Tibial nerve (tissue), 4 donors: ENCODE measurements at places on chromosomes 3 and 15. TPM values are rescaled to one million over a fixed set of nuclear protein-coding genes. Genes with fewer than 3 reads are reported as not detected.

- no peak for DNase-seq
- no peak overlapping the region for H3K27ac ChIP-seq
- H3K27me3 ChIP-seq, result no peaks in the 10 kb centered on the region
- no peak overlapping the region for H3K4me3 ChIP-seq
- H3K4me1 ChIP-seq, result no peaks in the 10 kb centered on the region
- H3K36me3 ChIP-seq, result no peaks in the 10 kb centered on the region
These were observed 517.1 kb upstream of the CCDC54 start for GRCh38 chr3:106860182-106860581.

DNA sequence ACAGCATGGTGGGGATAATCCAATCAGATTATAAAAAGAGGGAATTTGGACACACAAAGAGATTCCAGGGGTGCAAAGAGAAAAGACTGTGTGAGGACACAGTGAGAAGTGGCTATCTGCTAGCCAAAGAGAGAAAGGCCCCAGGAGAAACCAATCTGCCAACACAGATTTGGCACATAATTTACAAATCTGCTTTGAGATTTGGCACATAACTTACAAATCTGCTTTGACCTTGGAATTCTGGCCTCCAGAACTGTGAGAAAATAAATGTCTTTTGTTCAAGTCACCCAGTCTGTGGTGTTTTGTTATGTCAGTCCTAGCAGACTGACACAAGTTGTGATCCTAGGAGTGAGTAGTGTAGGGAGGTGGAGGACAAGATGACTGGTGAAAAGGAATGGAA lies 3.5 kb upstream of the TM4SF18 start:
- no peak overlapping the region for H3K4me3 ChIP-seq
- no peaks in the 10 kb centered on the region for H3K36me3 ChIP-seq
- H3K27ac ChIP-seq, result no peak overlapping the region
- H3K4me1 ChIP-seq, result peaks cover 8% of the 10 kb centered on the region

- peak overlapping the region; percentile 83 for H3K4me3 ChIP-seq
- peaks cover 20% of the 10 kb centered on the region for H3K4me1 ChIP-seq
- H3K27ac ChIP-seq, result peak overlapping the region; percentile 82
- H3K36me3 ChIP-seq, result no peaks in the 10 kb centered on the region
- no peaks in the 10 kb centered on the region for H3K27me3 ChIP-seq
These were observed 1.5 kb downstream of the ARHGEF3 start for GRCh38 chr3:56800130-56800831.

- peaks cover 33% of the 10 kb centered on the region for H3K4me1 ChIP-seq
- no peak overlapping the region for H3K27ac ChIP-seq
- no peaks in the 10 kb centered on the region for H3K27me3 ChIP-seq
- DNase-seq, result no peak
- no peaks in the 10 kb centered on the region for H3K36me3 ChIP-seq
- no peak overlapping the region for H3K4me3 ChIP-seq
These were observed 168.5 kb downstream of the SV2B start for GRCh38 chr15:91268510-91268909.

DNA sequence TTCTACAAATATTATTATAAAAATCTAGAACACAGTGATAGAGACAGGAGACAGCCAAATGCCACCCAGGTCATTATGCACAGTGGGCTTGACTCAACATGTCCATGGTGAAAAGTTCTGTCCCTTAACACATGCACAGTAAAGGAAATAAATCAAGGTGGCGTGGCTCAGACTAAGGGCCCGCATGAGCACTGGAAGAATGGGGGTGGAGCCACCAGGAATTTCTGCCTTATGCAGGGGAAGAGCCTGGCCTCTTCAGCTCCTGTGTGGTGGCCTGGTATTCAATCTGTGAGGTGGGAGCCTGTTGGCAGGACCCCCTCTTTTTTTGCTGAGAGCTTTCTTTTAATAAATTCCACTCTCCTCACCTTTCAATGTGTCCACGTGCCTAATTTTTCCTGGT lies 17.2 kb upstream of the SPG21 start:
- no peaks in the 10 kb centered on the region for H3K36me3 ChIP-seq
- H3K27ac ChIP-seq, result no peak overlapping the region
- DNase-seq, result no peak

GRCh38 chr3:185153171-185153771 lies 411 bp upstream of the C3orf70 start:
- H3K36me3 ChIP-seq, result no peaks in the 10 kb centered on the region
- peak; percentile 10 for DNase-seq
- H3K27ac ChIP-seq, result peak overlapping the region; percentile 86
- no peaks in the 10 kb centered on the region for H3K27me3 ChIP-seq

DNA sequence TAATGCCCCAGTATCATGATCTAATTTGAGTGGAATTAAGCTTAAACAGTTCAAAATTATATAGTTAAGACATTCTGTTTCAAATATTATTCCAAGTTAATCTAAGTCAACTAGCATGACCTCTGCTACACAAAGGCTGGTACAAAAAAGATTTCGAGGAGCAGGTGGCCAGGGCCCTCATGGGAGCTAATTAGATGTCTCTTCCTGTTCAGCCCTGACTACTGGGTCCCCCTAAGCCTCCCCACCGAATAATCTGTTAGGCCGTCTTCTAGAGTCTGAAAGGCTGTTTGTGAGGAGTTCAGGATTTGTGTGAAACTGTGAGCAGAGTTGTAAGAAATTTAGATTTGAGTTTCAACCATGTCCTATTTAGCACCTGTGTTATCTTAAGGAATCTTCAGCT lies 75.4 kb downstream of the PPM1L start:
- H3K36me3 ChIP-seq, result no peaks in the 10 kb centered on the region
- H3K27ac ChIP-seq, result no peak overlapping the region
- H3K4me3 ChIP-seq, result no peak overlapping the region
- no peaks in the 10 kb centered on the region for H3K4me1 ChIP-seq
- DNase-seq, result no peak

GRCh38 chr3:2937592-2937991 lies 172.6 kb downstream of the IL5RA start:
- H3K4me1 ChIP-seq, result no peaks in the 10 kb centered on the region
- no peak overlapping the region for H3K27ac ChIP-seq
- H3K27me3 ChIP-seq, result no peaks in the 10 kb centered on the region

DNA sequence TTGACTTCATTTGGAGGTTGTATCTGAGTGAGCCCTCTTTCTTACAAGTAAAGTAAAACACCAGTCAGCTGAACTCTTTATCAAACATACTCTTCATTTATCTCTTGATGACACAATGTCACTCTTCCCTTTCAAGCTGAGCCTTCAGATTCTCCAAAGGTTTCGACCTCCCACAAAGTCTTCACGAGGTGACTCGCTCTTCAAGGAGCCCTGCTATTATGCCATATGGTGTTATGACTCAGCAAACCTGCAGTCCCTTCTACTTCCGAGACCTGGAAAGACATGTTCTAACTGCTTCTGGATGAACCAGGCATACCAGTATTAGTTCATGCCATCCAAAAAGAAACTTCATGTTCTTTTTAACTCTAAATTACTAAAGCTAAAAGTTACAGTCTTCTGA lies 23.1 kb downstream of the AADAC start:
- H3K36me3 ChIP-seq, result no peaks in the 10 kb centered on the region
- no peak for DNase-seq
- H3K27me3 ChIP-seq, result peaks cover 2% of the 10 kb centered on the region

GRCh38 chr3:126983653-126984390 lies 907 bp downstream of the PLXNA1 start:
- DNase-seq, result no peak
- H3K27ac ChIP-seq, result peak overlapping the region; percentile 73
- H3K4me3 ChIP-seq, result peak overlapping the region; percentile 79
- H3K4me1 ChIP-seq, result peaks cover 53% of the 10 kb centered on the region
- H3K27me3 ChIP-seq, result no peaks in the 10 kb centered on the region

- no peak for DNase-seq
- no peak overlapping the region for H3K27ac ChIP-seq
- H3K4me3 ChIP-seq, result no peak overlapping the region
- H3K27me3 ChIP-seq, result no peaks in the 10 kb centered on the region
- no peaks in the 10 kb centered on the region for H3K4me1 ChIP-seq
These were observed 96.8 kb upstream of the RGMA start for GRCh38 chr15:93185796-93186195.

- H3K4me3 ChIP-seq, result no peak overlapping the region
- no peaks in the 10 kb centered on the region for H3K36me3 ChIP-seq
- no peak overlapping the region for H3K27ac ChIP-seq
- no peak for DNase-seq
- H3K4me1 ChIP-seq, result no peaks in the 10 kb centered on the region
- H3K27me3 ChIP-seq, result no peaks in the 10 kb centered on the region
These were observed 67.0 kb downstream of the DAPK2 start for GRCh38 chr15:63979262-63979793.

DNA sequence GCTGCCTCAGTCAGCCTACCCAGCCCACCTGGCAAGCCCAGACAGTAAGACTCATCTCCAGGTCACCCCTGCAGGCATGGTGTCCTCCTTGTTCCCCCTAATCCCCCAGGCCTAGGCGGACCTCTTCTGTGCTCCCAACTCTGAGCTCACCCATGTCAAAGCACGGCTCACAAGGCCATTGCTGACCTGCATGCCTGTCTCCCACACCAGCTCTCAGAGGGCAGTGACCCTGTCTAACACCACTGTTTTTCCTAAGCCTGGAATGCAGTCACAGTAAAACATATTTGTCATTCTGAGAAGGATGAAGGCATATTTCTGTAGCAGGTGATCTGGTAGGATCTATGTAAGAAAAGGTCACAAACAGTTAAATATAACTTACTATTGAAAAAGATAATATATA lies 110.3 kb upstream of the HACD2 start:
- H3K27me3 ChIP-seq, result no peaks in the 10 kb centered on the region
- no peaks in the 10 kb centered on the region for H3K36me3 ChIP-seq
- peak overlapping the region; percentile 64 for H3K27ac ChIP-seq
- no peak overlapping the region for H3K4me3 ChIP-seq

DNA sequence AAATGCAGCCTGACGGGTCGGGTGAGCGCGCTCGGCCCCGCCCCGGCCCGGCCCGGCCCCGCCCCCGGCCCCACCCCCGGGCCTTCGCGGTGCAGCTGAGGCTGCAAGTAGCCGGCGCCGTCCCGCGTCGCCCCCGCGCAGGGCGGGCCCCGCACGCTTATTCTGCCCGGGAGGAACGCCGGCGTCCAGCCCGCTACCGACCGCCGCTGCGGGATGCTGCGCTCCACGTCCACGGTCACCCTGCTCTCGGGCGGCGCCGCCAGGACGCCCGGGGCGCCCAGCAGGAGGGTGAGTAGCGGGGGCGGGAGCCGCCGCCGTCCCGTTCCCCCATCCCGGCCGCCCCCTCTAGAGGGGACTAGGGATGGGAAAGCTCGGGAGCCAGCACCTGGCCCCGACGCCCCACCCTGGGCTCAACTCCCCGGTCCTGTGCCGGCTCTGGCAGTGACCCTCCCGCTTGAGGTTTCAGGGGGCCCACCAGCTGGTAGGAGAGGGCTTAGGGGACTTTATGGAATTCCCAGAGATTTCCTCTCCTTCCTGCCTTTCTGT lies at the start of gene MYZAP:
MYZAP (plus strand) TSS at position 83 of the 546 bp plus-strand sequence; CDS start at position 214, 131 bp downstream.
- no peaks in the 10 kb centered on the region for H3K27me3 ChIP-seq
- H3K4me1 ChIP-seq, result peaks cover 41% of the 10 kb centered on the region
- no peak for DNase-seq
- H3K36me3 ChIP-seq, result no peaks in the 10 kb centered on the region
- no peak within 1 kb of the TSS for H3K27ac ChIP-seq

DNA sequence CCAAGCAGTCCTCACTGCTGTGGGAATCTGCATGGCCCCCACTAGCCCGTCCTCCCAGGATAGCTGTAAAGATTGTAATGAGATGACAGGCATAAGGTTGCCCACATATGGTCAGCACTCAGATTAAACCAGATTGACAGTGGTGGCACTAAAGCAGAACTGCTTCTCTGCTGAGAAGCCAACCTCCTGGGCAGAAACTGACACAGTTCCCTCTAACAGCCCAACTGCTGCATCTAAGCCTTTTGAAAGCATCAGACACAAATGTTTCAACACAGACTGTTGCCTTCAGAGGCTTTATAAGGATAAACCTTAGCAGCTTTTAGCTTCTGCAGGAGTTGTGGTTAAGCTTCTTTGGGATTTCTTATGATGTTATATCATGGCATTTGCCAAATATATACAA lies 13.0 kb downstream of the DCLK3 start:
- H3K27ac ChIP-seq, result no peak overlapping the region
- no peaks in the 10 kb centered on the region for H3K4me1 ChIP-seq
- no peak overlapping the region for H3K4me3 ChIP-seq
- H3K36me3 ChIP-seq, result no peaks in the 10 kb centered on the region

- no peak overlapping the region for H3K27ac ChIP-seq
- H3K27me3 ChIP-seq, result no peaks in the 10 kb centered on the region
- H3K36me3 ChIP-seq, result no peaks in the 10 kb centered on the region
- no peak overlapping the region for H3K4me3 ChIP-seq
- DNase-seq, result no peak
- no peaks in the 10 kb centered on the region for H3K4me1 ChIP-seq
These were observed 65.3 kb downstream of the BLM start for GRCh38 chr15:90782442-90782841.

DNA sequence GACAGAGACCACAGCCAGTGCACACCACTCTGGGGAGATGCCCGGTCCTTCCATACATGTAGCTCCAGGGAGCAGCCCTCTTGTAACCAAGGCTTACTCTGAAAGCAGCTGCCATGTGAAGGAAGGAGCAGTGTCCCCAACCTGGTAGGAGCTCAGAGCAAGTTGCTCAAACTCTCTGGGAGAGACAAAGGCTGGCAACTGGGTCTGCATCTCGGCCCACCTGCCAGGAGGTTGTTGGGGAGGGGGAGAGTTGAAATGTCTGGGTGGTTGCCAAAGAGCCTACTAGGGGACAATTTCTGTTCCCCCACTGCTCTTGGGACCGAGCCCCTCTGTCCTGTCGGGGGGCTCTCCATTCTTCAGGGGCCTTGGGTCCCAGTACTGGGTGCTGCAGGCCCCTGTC lies 309.9 kb downstream of the TLE3 start:
- H3K4me1 ChIP-seq, result no peaks in the 10 kb centered on the region
- H3K36me3 ChIP-seq, result no peaks in the 10 kb centered on the region
- no peak overlapping the region for H3K4me3 ChIP-seq
- no peak overlapping the region for H3K27ac ChIP-seq

DNA sequence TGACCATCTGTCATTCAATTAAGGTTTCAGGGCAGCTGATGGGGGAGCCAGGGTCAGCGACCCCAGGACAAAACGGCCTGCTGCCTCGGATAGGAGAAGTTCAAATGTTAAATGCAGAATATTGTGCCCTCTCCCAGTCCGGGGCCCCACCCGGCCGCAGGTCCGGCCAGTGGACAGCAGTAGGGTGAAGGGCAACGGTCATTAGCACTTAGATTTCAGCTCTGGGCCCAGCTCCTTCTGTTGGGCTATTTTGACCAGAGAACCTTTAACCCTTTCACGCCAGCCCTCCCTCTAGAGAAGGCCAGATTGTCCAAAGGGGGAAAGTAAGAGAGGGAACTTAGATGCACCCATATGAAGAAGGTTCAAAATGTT lies 16.1 kb upstream of the ONECUT1 start:
- H3K27me3 ChIP-seq, result peaks cover 100% of the 10 kb centered on the region
- no peak for DNase-seq
- H3K4me3 ChIP-seq, result peak overlapping the region; percentile 41
- peaks cover 27% of the 10 kb centered on the region for H3K4me1 ChIP-seq

FAM81A gene
- 10.5 TPM for total RNA-seq

C3orf70 gene
- 13.8 TPM for total RNA-seq

ACKR2 gene
- total RNA-seq, result 59.0 TPM

SERINC4 gene
- total RNA-seq, result not detected

USP50 gene
- total RNA-seq, result not detected

BOC gene
- total RNA-seq, result 56.5 TPM

KLHL25 gene
- 10.7 TPM for total RNA-seq

FGF12 gene
- total RNA-seq, result 0.42 TPM

MYO5C gene
- 39.3 TPM for total RNA-seq

ERC2 gene
- 0.90 TPM for total RNA-seq

AADAC gene
- total RNA-seq, result not detected

ALPK3 gene
- 4.3 TPM for total RNA-seq
